ENCODE measurements at places on chromosomes 6 and 20. TPM values are rescaled to one million over a fixed set of nuclear protein-coding genes. Genes with fewer than 3 reads are reported as not detected.

Gene FRK
- 0.14 TPM for total RNA-seq

Gene PTPRK
- 1.9 TPM for total RNA-seq

Gene BPIFB4
- total RNA-seq: not detected

Gene BPIFB1
- not detected for total RNA-seq

Gene NOX3
- not detected for total RNA-seq

Gene SCRT2
- not detected for total RNA-seq

Gene THEMIS
- total RNA-seq: 48.1 TPM

Gene TTK
- 31.6 TPM for total RNA-seq

Gene ARMC2
- total RNA-seq: 6.9 TPM

Gene CITED2
- total RNA-seq: 51.5 TPM

Gene B3GAT2
- total RNA-seq: not detected

Gene PLN
- not detected for total RNA-seq

Gene SGK2
- total RNA-seq: 0.11 TPM
